A549 treated with RU486 at 1 μM for 4 hours (cell line): ENCODE measurements at places on chromosomes 2 and 18. TPM values are rescaled to one million over a fixed set of nuclear protein-coding genes. Genes with fewer than 3 reads are reported as not detected.

MC4R gene
- total RNA-seq, result not detected in 5 replicates

CCDC121 gene
- 2.4 to 4.2 TPM (median 3.2 TPM) in 5 replicates for total RNA-seq

LAMA1 gene
- 0.05 to 0.08 TPM (median 0.07 TPM) in 5 replicates for total RNA-seq

SLC35G4 gene
- not detected in 5 replicates for total RNA-seq

CLEC4F gene
- not detected in 5 replicates for total RNA-seq

CD207 gene
- total RNA-seq, result not detected in 5 replicates

CXCR2 gene
- total RNA-seq, result not detected in 5 replicates

OSGEPL1 gene
- 2.4 to 4.5 TPM (median 4.0 TPM) in 5 replicates for total RNA-seq

PSMA8 gene
- not detected in 5 replicates for total RNA-seq

VWA3B gene
- total RNA-seq, result 0.51 to 0.77 TPM (median 0.62 TPM) in 3 of 5 replicates, not detected in the others

PUS10 gene
- total RNA-seq, result 2.1 to 3.2 TPM (median 2.8 TPM) in 5 replicates

NEURL3 gene
- 1.1 to 1.9 TPM (median 1.8 TPM) in 5 replicates for total RNA-seq

BBS5 gene
- 4.8 to 6.4 TPM (median 5.9 TPM) in 5 replicates for total RNA-seq

TCF23 gene
- total RNA-seq, result not detected in 5 replicates

ASXL3 gene
- not detected in 5 replicates for total RNA-seq

DLX1 gene
- 3.5 to 4.3 TPM (median 3.9 TPM) in 5 replicates for total RNA-seq

GATA6 gene
- total RNA-seq, result 2.0 to 2.9 TPM (median 2.6 TPM) in 5 replicates

HOXD9 gene
- 1.0 to 1.7 TPM (median 1.2 TPM) in 5 replicates for total RNA-seq

TUBB8B gene
- total RNA-seq, result 0.32 TPM in 1 of 5 replicates, not detected in the others

ITGA4 gene
- 1.4 to 2.2 TPM (median 2.1 TPM) in 5 replicates for total RNA-seq

SPATA3 gene
- not detected in 5 replicates for total RNA-seq

WNT6 gene
- total RNA-seq, result 0.14 to 0.24 TPM (median 0.22 TPM) in 4 of 5 replicates, not detected in the other

REG3G gene
- not detected in 5 replicates for total RNA-seq

CNTNAP5 gene
- total RNA-seq, result not detected in 5 replicates

G6PC2 gene
- total RNA-seq, result not detected in 5 replicates

DUSP28 gene
- 4.4 to 8.9 TPM (median 7.1 TPM) in 5 replicates for total RNA-seq

ZNF532 gene
- 19.3 to 22.8 TPM (median 21.8 TPM) in 5 replicates for total RNA-seq
